ENCODE measurements at places on chromosomes 6 and 20.

GRCh38 chr6:16238963-16239797, 793 bp downstream of the GMPR start:
- peak; percentile 52 for DNase-seq

GRCh38 chr6:82711971-82712370, 348.4 kb downstream of the TPBG start:
- DNase-seq = no peak

- no peak for DNase-seq
These were observed 8.1 kb upstream of the UBR2 start for GRCh38 chr6:42555477-42556457.

- DNase-seq = no peak
These were observed 26.6 kb downstream of the FOXC1 start for GRCh38 chr6:1636272-1636825.

DNA sequence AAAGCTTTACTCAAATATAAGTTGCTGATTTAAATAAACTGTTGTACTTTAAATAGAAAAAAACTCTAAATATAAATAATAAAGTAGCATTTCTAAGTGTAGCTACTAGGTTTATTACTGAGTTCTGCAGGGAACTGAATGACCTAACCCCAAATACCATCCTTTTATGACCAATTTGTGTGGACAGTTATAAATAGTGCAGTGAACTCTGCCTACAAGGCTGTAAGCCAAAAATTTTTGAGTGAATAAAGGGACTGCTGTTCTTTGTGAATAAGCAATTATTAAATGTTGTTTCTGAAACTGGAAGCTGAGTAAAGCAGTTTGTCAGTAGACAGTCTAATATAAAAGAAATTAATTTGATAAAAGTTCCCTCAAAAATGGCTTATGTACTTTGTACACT, 90.8 kb upstream of the ELOVL5 start:
- DNase-seq = no peak

DNA sequence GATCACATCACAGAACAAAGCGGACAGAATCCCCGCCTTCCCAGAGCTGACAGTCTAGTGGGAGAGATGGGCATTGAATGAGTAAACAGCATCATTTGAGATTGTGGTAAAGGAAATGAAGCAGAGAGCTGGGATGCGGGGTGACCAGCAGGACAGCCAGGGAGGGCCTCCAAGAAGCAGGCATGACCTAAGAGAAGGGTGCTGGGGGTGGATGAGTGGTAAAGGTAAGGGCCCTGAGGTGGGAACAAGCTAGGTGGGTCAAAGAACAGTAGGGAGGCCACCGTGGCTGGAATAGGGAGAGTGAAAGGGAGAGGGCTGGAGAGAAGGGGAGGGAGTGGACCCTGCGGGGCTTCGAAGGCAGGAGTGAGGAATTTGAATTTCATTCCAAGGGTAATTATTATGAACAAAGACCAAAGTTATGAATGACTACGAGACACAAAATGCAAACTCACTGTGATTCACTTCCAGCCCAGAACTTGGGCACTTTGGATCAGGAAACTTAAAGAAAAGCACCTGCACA, 61.4 kb downstream of the CEBPB start:
- DNase-seq = no peak

All from GM20000 (cell line).